NCI-H1048 (cell line): ENCODE measurements at places on chromosomes 6 and 20.

GRCh38 chr6:108123481-108123929 lies 42.3 kb upstream of the NR2E1 start:
- DNase-seq: no peak

DNA sequence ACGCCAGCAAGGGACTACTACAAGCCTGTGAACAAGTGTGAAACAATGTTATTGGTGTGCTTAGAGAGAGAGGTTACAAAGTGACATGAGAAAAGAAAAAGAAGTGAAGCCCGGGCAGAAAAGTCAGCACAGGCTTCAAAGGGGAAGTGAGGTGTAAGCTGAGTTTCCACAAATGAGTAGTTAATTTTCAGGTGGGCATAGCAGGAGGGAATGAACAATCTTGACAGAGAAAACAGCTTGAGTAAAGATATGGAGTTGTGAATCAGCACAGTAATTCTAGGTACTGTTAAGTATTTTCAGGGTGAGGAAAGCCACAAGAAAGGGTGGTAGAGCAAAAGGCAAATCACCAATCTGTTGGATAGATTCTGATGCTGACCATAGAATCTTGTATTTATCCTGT lies 4.3 kb downstream of the KCNQ5 start:
- no peak for DNase-seq

DNA sequence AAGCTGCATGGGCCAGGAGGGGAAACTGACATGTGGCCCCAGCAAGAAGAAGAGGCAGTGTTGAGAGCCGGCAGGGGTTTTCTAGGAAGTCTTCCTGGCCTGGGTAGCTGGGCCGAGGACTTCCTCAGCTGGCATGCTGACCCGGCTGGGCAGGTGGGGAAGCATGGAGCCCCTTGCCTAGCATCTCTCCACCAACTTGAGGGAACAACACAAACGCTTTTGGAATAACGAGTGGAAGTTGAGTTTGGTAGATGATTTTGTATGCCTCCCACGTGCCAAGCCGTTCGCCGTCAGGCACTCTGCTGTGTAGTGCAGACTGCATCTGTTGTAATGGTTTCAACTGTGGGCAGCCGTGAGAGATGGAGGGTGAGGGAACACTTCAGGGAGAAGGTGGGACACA lies 7.3 kb downstream of the TMEM181 start:
- no peak for DNase-seq

- DNase-seq: no peak
These were observed 151.5 kb downstream of the CD24 start for GRCh38 chr6:106823058-106823457.

DNA sequence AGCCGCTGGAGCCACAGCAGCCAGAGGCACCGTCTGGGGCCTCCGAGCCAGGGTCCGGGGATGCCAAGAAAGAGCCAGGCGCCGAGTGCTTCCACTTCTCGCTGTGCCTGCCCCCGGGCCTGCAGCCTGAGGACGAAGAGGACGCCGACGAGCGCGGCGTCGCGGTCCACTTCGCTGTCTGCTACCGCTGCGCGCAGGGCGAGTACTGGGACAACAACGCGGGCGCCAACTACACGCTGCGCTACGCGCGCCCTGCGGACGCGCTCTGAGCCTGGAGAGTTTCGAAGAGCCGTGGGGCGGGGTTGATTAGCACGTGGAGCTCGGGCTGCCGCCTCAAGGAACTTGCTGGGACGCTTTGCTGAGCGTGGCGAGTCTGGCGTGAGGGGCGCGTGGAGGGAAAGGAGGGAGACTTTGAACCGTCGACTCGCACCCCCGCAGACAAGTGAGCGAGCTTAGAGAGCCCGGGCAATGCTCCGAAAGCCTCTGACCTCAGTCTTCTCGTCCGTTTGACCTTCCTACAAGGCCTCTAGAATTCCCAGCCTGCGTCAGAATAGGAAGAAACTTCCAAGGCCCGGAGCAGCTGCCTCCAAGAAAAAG lies 1.3 kb downstream of the PPP1R3G start:
- DNase-seq: no peak

- DNase-seq: no peak
These were observed 293.8 kb upstream of the RGS17 start for GRCh38 chr6:153424719-153425400.

GRCh38 chr6:157813750-157814455 lies 9.1 kb upstream of the SNX9 start:
- DNase-seq: no peak

DNA sequence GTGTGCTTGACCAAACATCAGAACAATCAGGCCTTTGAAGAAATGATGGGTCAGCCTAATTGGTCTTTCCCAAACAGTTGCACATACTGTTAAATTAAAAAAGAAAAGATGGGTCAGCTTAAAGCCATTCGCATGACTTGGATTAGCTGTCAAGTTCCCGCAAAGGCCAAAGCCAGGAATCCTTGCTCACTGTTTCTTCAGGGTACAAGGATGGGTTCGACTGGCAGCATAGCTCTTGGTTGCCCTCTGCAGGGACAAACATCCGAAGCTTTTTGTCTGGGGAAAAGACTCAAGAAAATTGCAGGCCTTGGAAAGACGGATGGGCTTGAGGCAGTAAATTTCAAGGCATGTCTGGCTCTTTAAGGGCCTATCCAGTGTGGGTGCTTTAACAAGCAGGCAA lies 168.0 kb downstream of the HDGFL1 start:
- no peak for DNase-seq
